ENCODE measurements at places on chromosomes 4 and X.

GRCh38 chr4:1488357-1488756, 82.1 kb upstream of the NKX1-1 start:
- DNase-seq, result no peak

GRCh38 chr4:17811078-17811603, 362 bp downstream of the NCAPG start:
- no peak for DNase-seq

GRCh38 chr4:25949173-25949748, 35.2 kb downstream of the SMIM20 start:
- no peak for DNase-seq

DNA sequence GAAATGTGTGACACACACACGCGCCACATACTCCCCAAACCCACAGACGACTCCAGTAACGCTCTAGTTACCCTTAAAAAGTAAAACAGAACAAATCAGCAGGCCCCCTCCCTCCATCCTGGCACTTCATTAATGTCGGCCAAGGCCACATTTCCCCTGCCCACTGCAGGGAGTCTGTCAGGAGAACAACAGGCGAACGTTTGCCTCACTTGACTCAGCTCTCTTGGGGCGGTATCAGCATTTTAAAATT, 671 bp upstream of the FHIP1A start:
- no peak for DNase-seq

GRCh38 chrX:120287513-120288112, 23.6 kb downstream of the TMEM255A start:
- DNase-seq, result no peak

DNA sequence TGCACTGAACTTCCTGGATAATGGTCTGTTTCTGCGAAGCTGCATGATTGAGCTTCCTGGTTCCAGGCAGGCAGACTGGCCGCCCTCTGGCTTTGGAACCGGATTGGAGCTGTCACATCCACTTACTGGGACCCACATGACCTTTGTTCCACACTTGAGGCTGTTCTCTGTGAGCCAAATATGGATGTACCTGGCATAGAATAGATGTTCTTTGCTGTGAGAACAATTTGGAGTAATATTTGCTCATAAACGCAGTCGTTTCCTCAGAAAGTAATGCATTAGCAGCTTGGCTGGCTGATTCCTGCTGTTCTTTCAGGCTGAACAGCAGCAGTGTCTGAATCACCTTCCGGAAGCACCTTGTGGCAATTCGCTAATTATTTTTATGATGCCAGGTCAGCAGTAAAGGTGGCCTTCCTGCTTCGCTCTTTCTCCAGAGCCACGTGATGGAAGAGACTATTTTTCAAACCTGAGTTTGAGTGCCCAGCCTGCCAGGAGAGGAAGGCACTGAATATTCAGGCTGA, 78.1 kb upstream of the BOD1L1 start:
- DNase-seq, result no peak

- DNase-seq, result no peak
Observed at GRCh38 chr4:183588169-183588675, 70.8 kb downstream of the RWDD4 start.

Measured in stimulated activated CD8-positive, alpha-beta memory T cell treated with anti-CD3 and anti-CD28 coated beads, Interleukin-4, amount 100 ng/mL, for 1 hour (primary cell).